ENCODE measurements at places on chromosomes 7 and 10. TPM values are rescaled to one million over a fixed set of nuclear protein-coding genes. Genes with fewer than 3 reads are reported as not detected.

DNA sequence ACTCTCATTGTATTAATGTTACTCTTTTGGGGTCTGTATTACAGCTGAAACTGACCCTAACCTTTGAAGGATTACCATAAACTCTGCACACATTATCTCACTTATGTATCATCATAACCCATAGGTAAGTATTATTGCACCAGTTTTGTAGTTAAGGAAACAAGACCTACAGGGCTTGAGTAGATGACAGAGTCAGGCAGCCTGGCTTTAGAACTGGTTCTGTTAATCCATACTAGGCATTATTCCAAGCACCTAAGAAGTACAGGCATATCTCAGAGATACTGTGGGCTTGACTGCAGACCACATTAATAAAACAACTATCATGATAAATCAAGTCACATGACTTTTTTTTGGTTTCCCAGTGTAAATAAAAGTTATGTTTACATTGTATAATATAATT, 17.1 kb upstream of the AKR1B1 start:
- DNase-seq, result no peak

DNA sequence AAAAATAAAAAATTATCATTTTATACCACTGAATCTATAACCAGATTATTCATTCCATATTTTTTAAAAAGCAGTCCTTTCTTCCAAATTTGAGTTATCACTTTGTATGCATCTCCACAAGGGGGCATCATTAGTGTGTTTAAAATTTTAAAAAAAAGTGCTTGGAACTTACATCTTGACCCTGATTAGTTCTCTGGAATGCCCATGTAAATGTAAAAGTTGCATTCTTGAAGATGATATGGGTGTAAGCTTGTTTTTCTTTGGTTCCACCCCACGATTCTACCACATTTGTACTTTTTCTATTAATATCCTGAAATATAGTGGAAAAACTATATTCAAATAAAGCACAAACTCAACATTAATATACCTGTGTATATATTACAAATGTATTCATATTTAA, 144.9 kb downstream of the ELAPOR2 start:
- DNase-seq, result no peak

GRCh38 chr10:99341860-99342490, 12.8 kb downstream of the CNNM1 start:
- no peak for DNase-seq

Gene SLC26A5
- total RNA-seq, result not detected

- no peak for DNase-seq
Measured at GRCh38 chr7:119647286-119647685, 625.7 kb upstream of the KCND2 start.

Gene FANK1
- 0.59 TPM for total RNA-seq

DNA sequence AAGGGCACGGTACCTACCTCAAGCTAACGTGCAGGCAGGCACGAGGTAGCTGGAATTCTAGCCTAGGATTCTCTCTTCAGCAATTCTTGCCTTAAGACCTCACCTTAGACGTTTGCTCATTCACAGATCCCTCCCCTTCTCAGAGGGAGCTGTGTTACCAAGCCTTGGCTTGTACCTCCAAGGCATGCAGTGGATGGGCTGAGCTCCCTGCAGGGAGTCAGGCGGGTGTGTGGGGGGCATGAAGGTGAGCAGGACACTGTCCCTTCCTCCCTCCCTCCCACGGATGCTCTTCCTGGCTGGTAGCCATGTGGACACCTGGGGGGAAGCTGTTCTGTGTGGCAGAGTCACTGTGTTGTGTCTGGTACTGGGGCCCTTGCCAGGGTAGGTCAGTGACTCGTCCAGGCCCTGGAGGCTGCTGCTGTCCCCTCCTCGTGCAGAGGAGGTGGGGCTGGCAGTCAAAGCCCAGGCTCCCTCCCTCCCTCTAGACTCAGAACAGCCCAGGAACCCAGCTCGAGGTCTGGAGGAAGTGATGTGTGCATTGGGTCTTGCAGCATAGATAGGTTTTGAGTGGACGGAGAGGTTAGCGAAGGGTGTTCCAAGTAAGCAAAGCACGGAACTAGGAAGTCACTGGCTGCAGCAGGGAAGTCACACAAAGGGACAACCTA, 222.2 kb upstream of the SH2B2 start:
- DNase-seq, result no peak

- no peak for DNase-seq
Measured at GRCh38 chr7:31476073-31476745, 37.7 kb upstream of the ITPRID1 start.

DNA sequence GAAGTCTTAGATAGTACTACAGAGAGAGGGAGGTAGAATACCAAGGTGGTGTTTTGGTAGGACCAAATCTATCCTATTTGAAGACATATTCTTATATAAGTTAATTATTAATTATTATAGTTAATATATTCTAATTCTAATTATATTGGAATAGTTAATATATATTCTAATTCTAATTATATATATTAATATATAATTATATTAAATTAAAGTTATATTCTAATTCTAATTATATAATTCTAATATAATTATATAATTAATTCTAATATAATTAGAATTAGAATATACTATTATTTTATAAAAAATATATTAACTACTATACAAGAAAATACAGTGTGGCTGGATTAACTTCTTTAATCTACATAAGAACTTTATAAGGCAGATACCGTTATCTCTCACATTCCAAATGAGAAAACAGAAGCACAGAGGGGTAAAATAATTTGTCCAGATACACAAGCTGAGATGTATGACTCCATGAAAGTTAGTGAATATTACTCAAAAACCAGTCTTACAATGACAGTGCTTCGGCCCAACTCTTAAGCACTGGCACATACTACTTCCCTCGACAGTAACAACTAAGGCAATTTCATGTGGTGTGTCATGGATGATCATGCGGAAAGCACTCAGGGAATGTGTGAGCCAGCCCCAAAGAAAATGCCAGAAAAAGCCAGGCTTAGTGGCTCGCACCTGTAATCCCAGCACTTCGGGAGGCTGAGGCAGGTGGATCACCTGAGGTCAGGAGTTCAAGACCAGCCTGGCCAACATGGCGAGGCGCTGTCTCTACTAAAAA, 42.6 kb downstream of the TYW1B start:
- no peak for DNase-seq

DNA sequence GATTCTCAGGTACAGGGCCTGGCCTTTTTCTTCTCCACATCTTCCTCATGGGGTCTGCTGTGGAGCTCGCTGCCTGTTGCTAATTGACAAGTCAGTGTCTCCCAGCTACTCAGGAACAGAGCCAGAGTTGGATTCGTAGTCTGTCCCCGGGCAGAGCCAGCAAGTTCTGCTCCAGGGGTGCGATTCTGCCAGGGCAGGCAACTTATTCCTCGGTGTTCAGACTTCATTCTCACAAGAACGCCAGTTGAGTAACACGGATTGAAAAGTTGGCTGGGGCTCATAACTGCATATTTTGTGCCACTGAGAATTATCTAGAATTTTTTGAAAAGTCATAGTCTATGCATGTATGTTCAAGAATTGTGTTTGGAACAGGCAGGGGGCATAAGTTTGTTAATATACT, 336.7 kb upstream of the NPVF start:
- no peak for DNase-seq

- peak; percentile 16 for DNase-seq
Measured at GRCh38 chr10:86662186-86663045, 5.9 kb upstream of the LDB3 start.

DNA sequence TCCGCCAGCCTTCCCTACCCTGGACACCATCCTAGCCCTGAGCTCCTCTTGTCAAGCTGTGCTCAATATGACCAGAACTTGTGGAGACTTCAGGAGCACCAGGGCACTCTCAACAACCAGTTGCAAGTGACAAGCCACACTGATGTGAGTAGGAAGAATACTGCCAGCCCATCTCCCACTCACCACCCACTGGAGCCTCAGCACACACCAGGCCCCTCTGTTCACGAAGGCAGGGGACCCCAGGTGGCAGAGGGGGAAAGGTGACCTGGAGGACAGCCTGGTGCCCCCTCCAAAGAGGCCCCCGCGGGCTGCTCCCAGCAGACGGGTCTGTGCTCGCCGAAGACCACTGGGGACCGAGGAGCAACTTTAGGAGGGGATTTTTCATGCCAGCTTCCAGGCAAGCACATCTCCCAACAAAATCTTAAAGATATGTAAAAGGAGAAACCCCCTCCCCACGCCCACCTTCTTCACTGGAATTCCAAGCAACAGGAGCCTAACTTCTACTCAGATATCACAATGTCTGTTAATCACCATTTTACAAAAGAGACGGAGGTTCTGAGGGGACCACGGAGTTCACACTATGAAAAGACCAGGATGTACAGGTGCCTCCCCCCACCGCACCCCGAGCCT, 1.0 kb downstream of the MMD2 start:
- no peak for DNase-seq

DNA sequence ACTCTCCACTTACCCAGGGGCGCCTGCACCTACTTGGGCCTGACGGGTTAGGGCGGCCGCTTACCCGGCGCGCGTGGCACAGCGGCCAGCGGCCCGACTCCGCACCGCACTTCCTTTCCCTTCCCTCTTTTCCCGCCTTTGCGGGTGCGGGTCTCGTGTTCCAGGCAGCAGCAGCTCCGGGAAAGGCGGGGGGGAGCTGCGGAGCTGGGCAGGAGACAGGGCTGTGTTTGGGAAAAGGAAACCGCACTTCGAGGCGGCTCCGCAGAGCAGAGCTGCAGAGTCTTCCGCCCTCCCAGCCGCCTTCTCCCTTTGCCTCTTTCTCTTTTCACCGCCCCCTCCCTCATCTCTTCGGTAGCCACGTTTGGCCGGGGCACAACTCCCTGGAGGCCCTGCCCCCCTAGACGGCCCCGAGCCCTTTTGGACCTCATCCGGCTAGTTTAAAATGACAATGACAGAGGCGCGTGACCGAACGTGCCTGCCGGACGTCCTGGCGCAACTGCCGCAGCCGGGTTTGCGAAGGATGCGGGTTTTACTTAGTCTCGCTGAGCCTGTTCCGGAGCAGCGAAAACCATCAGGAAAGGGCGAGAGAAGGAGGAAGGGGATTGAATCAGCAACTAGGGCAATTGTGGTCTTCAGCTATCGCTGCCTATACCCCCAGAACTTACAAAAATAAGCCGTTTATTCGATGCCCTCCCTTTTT, 7.9 kb upstream of the PAX2 start:
- DNase-seq, result peak; percentile 39

Gene CADPS2
- total RNA-seq, result 0.22 TPM

GRCh38 chr7:128456255-128456725, 612 bp downstream of the HILPDA start:
- no peak for DNase-seq

- no peak for DNase-seq
Measured at GRCh38 chr10:70847659-70848360, 32.1 kb downstream of the SGPL1 start.

GRCh38 chr7:2255145-2256139, 13.4 kb downstream of the NUDT1 start:
- DNase-seq, result no peak

- no peak for DNase-seq
Measured at GRCh38 chr10:128575761-128576160, 449.5 kb upstream of the MKI67 start.

- DNase-seq, result no peak
Measured at GRCh38 chr10:11589738-11590137, 21.7 kb downstream of the USP6NL start.

Gene MDFIC
- total RNA-seq, result 0.10 TPM

DNA sequence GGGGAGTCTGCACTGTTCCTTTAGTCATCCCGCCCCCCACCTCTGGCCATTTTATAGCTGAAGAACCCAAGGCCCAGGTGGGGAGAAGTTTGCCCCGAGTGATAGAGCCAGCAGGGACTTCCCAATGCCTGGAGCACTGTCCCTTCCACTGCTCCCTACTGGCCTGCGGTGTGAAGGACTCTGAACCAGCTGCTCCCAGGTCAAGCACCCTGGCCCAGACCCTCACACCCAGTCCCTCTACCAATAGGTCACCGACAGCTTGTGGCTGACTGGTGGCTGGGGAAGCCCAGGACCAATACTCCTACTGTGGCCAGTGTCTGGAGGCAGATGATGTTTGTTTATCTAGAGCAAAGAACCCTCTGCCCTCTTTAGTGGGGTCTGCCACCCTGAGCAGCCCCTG, 167.9 kb downstream of the LCOR start:
- DNase-seq, result no peak

GRCh38 chr10:44004913-44005787, 356.5 kb upstream of the ZNF32 start:
- no peak for DNase-seq

Gene POLR2J
- 28.4 TPM for total RNA-seq

- no peak for DNase-seq
Measured at GRCh38 chr10:75101416-75102251, 9.8 kb upstream of the SAMD8 start.

GRCh38 chr10:63697956-63698786, 177.0 kb downstream of the REEP3 start:
- DNase-seq, result no peak

DNA sequence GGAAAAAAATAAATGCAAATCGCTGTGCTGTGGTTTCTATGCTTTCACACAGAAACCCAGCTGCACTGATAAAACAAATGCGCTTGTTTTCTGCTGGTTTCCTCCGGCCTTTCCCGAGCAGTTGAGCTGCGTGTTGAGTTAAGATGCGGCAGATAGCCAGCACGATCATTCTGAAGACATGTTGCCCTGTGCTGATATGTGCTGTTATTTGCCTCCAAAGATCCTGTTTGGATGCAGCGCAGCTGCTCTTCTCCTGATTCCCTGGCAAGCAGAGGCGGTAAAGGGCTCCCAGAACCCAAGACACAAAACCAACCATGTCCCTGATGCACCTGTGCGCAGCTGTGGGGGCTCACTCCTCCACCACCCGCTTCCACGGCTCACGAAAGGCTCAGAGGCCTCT, 225.4 kb downstream of the PAXIP1 start:
- no peak for DNase-seq

Gene NANOS1
- 34.0 TPM for total RNA-seq

GRCh38 chr10:133229265-133230043, 563 bp upstream of the UTF1 start:
- DNase-seq, result no peak

Gene CCM2
- 92.6 TPM for total RNA-seq
